Suprapubic skin (tissue), 4 donors: ENCODE measurements at places on chromosomes 12 and 14. TPM values are rescaled to one million over a fixed set of nuclear protein-coding genes. Genes with fewer than 3 reads are reported as not detected.

- H3K36me3 ChIP-seq = no peaks in the 10 kb centered on the region
- no peak overlapping the region for H3K27ac ChIP-seq
- no peak for DNase-seq
- H3K27me3 ChIP-seq = no peaks in the 10 kb centered on the region
- H3K4me1 ChIP-seq = peaks cover 6% of the 10 kb centered on the region
Measured at GRCh38 chr14:35883677-35884293, 57.6 kb downstream of the BRMS1L start.

GRCh38 chr12:47843226-47843980, 23.7 kb upstream of the HDAC7 start:
- no peaks in the 10 kb centered on the region for H3K27me3 ChIP-seq
- no peak overlapping the region for H3K27ac ChIP-seq
- peaks cover 8% of the 10 kb centered on the region for H3K36me3 ChIP-seq
- no peak overlapping the region for H3K4me3 ChIP-seq
- DNase-seq = no peak

GRCh38 chr12:5689773-5690172, 255.3 kb downstream of the ANO2 start:
- no peak overlapping the region for H3K27ac ChIP-seq
- H3K4me1 ChIP-seq = no peaks in the 10 kb centered on the region
- no peaks in the 10 kb centered on the region for H3K36me3 ChIP-seq
- no peaks in the 10 kb centered on the region for H3K27me3 ChIP-seq

- DNase-seq = no peak
- no peaks in the 10 kb centered on the region for H3K27me3 ChIP-seq
- H3K4me1 ChIP-seq = peaks cover 12% of the 10 kb centered on the region
- H3K27ac ChIP-seq = no peak overlapping the region
- H3K36me3 ChIP-seq = no peaks in the 10 kb centered on the region
Measured at GRCh38 chr12:121610239-121611149, 15.8 kb upstream of the ORAI1 start.

Gene SCN8A
- total RNA-seq = 0.56 TPM

DNA sequence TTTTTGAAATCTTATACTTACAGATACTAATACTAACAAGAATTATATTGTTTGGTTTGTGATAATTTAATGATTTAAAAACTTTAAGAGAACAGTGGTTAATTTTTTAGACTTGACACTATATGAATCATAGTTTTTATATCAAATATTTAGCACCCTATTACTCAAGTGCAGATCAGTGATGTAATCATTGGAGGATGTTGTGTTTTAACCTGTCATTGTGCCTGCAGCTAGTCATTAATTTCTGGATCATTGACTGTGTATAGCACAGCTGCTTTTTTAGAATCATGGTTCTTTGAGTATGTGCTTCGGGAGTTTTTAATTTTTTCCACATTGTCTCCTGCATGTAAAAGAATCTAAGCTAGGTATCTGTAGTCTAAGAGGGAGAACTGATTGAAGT, 17.3 kb downstream of the ARID4A start:
- no peaks in the 10 kb centered on the region for H3K27me3 ChIP-seq
- peaks cover 57% of the 10 kb centered on the region for H3K36me3 ChIP-seq
- no peaks in the 10 kb centered on the region for H3K4me1 ChIP-seq
- no peak overlapping the region for H3K27ac ChIP-seq
- no peak overlapping the region for H3K4me3 ChIP-seq

DNA sequence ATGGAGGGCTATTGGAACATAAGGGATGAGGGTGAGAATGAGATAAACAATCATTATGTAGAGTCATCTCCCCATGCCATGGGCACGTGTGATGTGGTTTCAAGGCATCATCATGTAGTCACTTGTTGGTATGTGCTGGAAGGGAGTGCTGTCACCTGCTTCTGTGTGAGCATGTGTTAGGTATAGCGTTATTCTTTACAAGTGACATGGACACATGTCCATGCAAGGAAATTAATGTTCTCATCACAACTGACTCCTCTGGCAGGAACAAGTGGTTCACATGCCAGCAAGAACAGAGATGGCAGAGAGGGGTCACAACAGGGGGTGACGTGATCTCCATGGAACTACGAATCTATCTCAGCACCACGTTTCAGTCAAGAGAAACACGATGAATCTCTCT, 815.8 kb downstream of the BCL11B start:
- no peak overlapping the region for H3K4me3 ChIP-seq
- no peak for DNase-seq
- H3K27ac ChIP-seq = no peak overlapping the region
- no peaks in the 10 kb centered on the region for H3K36me3 ChIP-seq
- H3K4me1 ChIP-seq = no peaks in the 10 kb centered on the region

Gene PTPN21
- 71.1 TPM for total RNA-seq

DNA sequence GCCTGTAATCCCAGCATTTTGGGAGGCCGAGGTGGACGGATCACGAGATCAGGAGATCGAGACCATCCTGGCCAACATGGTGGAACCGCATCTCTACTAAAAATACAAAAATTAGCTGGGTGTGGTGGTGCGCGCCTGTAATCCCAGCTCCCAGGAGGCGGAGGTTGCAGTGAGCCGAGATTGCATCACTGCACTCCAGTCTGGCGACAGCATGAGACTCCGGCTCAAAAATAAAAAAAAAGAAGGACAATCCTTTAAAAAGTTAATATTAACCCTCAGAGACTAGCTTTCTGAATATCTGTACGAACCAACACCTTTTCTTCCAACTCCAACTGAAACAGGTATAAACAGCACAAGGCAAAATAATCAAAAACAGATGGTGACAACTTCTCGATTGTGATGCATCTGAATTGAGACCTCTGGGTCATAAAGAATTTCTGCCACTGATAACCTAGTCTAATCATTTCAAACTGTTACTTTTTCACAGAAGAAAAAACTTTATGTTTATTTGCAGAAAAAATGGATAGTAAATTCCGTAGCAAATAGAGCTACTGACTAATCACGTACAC, 27.8 kb downstream of the CLIP1 start:
- peak; percentile 71 for DNase-seq
- no peaks in the 10 kb centered on the region for H3K27me3 ChIP-seq
- peak overlapping the region; percentile 54 for H3K27ac ChIP-seq
- peaks cover 18% of the 10 kb centered on the region for H3K4me1 ChIP-seq
- no peaks in the 10 kb centered on the region for H3K36me3 ChIP-seq
- H3K4me3 ChIP-seq = no peak overlapping the region

Gene CLECL1
- total RNA-seq = not detected
